Stimulated activated CD8-positive, alpha-beta memory T cell treated with anti-CD3 and anti-CD28 coated beads, Interleukin-2, amount 100 ng/mL, for 1 hour (primary cell): ENCODE measurements at places on chromosomes 1 and 21.
A peak's percentile ranks its signal among the peaks of the same experiment; 100 is the strongest.

GRCh38 chr1:52920791-52921291 lies 699 bp downstream of the ECHDC2 start:
- no peak for DNase-seq

GRCh38 chr1:115764541-115764940 lies 4.0 kb downstream of the CASQ2 start:
- DNase-seq, result no peak

DNA sequence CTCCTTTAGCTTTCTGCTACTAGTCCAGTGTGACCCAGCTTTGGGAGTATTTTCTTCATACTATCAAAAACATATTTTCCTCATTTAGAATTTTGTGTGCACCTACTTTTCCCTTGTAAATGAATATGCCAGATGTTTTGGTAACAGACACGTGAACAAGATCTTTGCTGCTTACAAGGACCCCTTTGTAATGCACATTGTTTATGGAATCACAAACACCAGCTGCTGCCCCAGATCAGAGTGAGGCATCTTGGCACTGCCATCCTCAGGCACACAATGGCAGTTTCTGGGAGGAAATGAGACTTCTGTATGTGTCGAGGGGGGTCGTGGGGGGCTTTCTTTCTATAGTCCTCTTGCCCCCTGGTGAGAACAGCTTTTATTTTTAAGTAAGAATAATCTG lies 115.7 kb downstream of the RGL1 start:
- no peak for DNase-seq

GRCh38 chr21:37873655-37874054 lies 42.6 kb downstream of the KCNJ6 start:
- DNase-seq, result no peak

DNA sequence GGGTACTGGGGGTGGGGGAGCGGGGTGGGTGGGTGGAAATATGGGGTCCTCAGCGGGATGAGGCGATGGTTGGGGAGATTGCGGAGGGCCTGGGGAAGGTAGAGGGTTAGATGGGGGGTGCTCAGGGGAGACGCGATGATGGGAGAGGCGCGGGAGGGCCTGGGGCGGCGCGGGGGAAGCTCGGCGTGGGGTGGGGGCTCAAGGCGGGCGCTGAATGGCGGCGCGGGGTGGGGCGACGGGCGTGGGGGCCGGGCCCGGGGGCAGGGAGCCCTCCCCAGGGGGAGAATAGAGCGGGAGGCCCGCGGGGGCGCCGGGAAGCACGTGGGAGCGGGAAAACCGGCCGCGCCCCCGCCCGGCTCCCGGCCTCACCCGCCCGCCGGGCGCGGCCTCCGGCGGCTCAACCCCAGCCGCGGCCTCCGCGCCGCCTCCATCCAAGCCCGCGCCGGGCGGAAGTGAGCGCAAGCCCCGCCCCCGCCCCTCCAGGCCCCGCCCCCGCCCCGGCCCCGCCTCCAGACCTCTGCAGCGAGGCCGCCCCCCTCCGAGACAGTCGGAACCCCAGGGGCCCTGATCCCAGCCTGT lies at the start of gene FAAP20:
TSS of gene FAAP20 (minus strand) at position 454 of the 579 bp plus-strand sequence. CDS start at position 431, 23 bp downstream.
- DNase-seq, result peak; percentile 66

DNA sequence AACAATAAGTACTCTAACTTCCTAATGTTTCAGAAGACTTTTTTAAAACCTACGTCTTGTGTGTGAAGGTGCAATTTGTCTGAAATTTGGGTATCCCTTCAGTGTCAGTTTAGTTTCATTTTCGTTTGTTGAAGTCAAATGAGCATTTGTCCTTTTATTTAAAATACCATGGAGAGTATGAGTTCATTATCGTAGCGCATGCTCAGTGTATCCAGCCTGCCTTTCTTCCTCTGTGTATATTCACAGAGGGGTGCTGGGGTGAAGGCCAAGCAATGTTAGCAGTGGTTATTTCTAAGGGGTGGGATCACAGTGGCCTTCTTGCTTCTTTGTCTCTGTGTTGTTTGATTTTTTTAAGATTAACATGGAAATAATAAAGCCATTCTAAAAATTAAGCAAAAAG lies 43.2 kb downstream of the CNN3 start:
- DNase-seq, result no peak

DNA sequence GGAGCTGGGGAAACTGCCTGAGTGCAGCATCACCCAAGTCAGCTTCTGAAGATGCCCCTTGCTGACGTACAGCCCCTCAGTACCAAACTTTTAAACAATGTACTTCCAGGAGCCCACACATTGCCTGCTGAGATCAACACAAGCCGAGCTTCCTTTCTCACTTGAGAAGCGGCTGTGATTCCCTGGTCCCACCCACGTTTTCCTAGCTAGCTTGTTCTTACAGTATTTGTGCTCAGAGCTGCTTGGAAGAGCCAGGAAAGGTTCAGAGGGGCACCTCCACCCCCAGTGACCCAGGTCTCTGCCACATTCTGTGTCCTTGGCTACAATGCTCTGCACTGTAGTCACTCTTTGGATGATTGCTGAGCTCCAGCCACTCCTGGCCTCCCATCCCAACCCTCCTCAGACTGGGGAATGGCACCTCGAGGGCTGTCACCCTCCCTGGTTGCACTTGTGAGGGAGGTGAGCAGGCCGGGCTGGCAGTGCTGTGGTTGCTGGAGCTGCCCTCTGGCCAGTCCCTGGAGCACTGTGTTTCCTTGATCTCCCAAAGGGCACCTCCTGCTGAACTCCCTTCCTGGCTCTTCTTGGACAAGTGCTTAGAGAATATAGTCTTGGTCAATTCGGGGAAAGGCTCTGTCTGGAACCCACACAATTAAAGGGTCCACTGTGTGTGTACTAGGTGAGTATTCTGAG lies 355.1 kb downstream of the AJAP1 start:
- no peak for DNase-seq

DNA sequence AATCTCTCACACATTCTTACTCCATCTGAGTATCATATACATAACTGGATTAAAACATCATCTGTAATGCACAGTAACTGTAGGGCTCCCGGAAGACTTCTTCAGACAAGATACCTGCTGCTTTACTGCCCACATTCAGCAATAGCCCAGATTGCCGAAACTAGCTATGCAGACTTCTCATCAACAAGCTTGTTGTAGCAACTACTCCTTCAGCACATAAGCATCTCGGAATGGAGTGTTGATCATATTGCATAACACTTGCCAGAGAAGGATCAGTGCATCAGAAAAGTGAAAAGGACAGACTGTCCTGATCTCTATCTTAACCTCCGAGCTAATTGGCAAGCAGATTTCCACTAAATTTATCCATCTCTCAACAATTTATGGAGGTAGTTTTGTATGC lies 354.6 kb upstream of the C1orf87 start:
- no peak for DNase-seq

DNA sequence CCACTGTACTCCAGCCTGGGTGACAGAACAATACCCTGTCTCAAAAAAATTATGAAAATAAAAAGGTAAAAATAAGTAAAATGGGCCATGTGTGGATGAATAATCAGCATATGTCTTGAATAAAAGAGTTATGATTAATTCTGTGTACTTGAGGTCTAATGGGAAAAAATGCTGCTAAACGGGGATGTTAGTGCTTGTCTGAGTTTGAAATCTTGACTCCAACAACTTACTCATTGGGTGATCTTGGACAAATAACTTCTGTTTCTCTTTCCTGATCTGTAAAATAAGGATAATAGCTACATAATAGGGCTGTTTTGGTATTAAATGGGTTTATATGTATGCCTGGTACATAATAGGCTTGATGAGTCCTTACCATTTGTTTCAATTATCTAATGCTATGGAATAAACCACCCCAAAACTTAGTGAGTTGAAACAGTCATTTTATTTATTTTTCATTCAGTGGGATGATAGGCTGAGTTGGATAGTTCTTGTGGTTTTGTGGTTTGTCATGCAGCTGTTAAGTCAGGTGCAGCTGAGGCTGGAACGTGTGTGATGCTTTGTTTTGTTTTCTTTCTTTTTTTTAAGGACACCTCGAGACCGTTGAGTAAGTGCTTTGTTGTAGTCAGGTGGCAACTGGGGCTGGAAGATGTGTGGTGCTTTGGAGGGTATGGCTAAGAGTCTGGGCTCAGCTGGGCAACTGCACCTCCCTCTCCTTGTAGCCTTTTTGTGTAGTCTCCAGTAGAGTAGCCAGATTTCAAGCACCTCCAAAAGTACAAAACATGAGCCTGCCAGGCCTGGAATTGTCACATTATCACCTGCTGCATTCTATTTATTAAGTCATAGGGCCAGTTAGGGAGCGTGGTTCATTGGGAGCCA lies 4.9 kb downstream of the MDM4 start:
- DNase-seq, result no peak

- DNase-seq, result no peak
These were observed 29.6 kb upstream of the DIPK1A start for GRCh38 chr1:92990828-92991227.

- DNase-seq, result no peak
These were observed 105.0 kb downstream of the FNBP1L start for GRCh38 chr1:93552741-93553455.

- DNase-seq, result no peak
These were observed 162.3 kb upstream of the APP start for GRCh38 chr21:26332867-26333266.

GRCh38 chr1:170407138-170407537 lies 124.8 kb upstream of the GORAB start:
- DNase-seq, result no peak

DNA sequence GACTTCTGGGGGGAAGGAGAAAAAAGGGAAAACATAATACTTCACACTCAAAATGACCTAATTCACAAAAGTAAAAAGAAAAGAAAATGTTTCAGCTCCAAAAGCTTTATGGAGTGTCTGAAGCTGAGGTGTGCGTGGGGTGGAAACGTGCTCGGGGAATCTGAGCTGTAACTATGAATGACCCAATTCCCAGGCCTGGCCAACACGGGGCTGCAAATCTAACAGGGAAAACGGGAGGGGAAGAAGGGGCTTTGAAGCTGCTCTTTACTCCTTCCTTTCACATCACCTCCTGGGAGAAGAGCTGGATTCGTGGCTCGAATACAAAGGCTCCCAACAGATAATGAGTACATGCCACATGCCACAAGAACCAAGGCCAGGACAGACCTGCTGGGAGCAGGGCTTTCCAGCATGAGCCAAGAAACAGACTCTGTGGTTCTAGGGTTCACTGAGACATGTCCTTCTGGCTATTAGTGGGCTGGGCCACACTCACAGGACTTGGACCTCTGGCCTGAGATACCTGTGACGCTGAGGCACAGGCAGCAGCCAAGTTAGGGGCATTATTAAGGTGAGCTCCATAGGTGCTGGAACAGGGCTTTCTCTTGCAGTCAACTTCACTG lies 51.5 kb downstream of the SLC66A1 start:
- no peak for DNase-seq

- no peak for DNase-seq
These were observed 12.4 kb upstream of the ETV3 start for GRCh38 chr1:157150631-157151030.

GRCh38 chr1:71167505-71167904 lies 86.7 kb upstream of the ZRANB2 start:
- DNase-seq, result no peak

GRCh38 chr1:30418061-30418938 lies 305.1 kb downstream of the MATN1 start:
- DNase-seq, result no peak

DNA sequence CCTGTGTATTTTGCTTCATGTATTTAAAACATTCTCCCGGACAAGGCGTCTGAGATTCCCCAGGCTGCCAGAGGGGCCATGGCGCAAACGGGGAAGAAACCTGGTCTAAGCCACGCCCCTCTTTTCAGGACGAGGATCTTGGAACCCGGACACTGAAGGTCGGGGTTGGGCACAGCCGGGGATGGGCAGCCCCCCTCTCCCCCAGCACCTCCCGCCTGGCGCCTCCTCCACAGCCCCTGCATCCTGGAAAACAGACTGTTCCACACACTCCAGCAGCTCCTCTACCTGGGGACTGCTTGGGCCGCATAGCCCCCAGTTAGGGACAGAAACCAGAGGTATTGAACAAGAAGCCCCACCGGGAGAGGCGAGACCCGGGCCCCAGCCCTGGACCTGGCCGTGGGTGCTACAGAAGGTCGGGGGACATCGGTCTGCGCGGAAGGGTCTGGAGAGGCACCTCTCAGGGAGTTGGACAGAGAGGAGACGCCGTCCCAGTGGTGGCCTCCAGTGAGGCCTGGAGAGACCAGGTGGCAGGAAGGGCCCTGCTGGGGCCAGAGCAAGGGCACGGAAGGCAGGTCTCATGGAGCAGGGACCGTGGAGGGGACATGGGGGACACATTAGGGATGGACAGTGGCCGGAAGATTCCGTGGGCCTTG lies 5.4 kb downstream of the TP73 start:
- DNase-seq, result no peak

DNA sequence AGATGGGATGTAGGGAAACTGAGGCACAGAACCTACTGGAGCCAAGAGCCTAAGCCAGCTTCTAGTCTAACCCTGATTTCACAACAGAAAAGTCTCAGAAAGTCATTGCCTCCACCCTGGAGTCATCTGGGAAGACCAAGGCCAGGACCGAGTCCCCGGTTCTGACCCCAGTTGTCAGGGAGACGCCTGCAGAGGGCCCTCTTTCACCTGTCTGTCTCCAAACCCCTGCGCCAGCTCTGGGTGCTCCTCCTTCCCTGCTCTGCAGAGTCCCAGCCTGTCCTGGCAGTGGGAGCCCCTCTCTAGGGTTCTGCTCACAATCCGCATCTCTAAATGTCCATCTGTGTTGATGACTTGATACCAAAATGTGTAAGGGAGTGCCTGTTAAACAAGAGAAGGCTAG lies 149.7 kb downstream of the PGBD5 start:
- no peak for DNase-seq

GRCh38 chr1:111754984-111755330 lies 744 bp upstream of the DDX20 start:
- no peak for DNase-seq

GRCh38 chr21:35284199-35284598 lies 235.1 kb upstream of the RUNX1 start:
- no peak for DNase-seq

DNA sequence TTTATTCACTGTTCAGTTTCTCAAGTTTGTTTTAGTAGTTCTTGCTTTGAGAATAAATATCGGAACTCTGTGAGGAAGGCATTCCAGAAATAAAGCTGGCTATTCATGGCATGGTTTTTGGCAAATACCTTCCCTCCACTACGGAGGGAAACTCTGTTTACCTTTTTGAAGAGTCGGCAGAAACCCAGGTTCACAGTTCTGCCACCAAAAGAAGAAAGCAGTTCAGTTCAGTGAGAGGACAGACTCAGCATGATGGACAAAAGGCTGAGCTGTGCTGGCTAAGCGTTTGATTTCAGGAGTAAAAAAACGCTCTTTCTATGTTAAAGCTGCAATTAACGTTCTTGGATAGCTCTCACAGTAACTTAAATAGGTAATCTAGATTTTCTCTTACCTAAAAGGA lies 42.4 kb downstream of the CNN3 start:
- no peak for DNase-seq

GRCh38 chr1:152486400-152487006 lies 24.1 kb upstream of the LCE5A start:
- DNase-seq, result no peak
